ENCODE measurements at places on chromosomes 2 and 18.

- DNase-seq = no peak
Observed at GRCh38 chr18:43627848-43628530, 350.7 kb upstream of the SYT4 start.

DNA sequence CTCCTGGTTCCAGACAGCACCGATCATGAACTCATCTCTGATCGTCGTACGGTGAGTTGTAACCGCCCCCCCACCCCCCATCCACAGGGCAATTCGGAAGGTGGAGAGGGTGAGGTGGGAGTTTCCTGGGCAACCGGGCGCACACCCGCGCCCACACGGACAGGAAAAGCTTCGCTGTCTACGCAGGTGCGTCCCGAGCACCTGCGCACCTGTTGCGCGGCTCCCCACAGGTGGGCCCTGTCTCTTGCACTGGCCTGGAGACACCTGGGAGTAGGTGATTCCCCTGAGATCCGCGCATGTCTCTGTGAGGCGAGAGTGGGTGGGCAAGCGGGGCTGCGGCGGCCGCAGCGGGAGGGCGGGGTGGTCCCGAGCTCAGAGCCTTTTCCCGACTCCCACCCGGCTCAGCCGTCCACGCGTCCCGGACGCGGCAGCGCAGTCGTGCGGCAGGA is 459 bp upstream of the ATP6V1C2 start:
- DNase-seq = no peak

- DNase-seq = peak; percentile 8
Observed at GRCh38 chr18:3498698-3499471, 48.9 kb downstream of the TGIF1 start.

DNA sequence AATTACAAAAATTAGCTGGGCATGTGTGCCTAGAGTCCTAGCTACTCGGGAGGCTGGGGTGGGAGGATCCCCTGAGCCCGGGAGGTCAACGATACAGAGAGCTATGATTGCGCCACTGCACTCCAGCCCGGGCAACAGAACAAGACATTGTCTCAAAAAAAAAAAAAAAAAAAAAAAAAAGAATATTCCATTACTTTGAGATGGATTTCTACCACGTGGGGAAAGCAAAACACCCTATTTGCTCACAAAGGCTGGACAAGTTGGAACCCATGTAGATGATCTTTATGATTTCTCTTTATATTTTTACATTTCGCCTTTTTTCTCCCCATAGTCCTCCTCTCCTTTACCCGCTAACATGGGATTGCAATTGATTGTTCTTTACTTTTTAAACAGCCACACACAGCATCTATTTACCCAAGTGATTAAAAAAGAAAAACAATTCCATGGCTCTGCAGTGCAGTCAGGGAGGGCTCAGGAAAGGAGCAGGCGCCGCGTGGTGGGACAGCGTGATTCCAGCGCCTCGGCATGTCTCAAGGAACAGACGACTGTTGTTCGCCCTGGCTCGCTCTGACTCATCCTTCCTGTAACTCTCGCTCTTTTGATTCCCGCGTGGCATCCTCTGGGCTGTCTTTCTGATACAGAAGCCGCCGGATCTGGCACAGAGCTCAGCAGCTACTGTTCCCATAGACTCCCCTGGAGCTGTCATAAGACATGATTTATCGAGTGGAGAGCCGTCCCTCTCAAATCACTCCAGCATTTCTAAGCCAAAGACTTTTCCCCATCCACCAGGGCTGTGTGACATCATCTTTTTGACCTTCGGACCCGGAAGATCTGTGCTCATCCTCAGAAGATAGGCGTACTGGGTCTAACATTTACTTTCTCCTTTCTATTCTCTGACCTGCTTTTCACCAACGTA is 230.4 kb upstream of the AGAP1 start:
- DNase-seq = no peak

- no peak for DNase-seq
Observed at GRCh38 chr2:239978411-239978810, 46.7 kb downstream of the NDUFA10 start.

DNA sequence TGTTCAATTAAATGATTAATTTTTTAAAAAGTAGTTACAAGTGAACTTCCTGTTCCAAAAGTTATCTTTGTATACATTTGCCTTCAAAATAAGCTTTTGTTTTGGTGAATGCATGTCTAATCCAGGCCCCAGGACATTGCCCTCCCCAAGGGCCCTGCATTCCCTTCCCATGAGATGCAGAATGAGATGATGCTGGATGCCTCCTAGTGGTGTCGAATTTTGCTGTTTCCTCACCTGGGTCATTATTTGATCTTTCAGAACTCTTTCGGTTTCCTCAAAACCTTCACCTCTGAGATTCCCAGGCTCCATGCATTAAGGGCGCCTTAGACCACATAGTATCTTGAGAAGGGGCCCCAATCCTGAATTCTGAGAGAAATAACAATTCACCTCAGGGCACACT is 728.8 kb downstream of the CNTNAP5 start:
- no peak for DNase-seq

DNA sequence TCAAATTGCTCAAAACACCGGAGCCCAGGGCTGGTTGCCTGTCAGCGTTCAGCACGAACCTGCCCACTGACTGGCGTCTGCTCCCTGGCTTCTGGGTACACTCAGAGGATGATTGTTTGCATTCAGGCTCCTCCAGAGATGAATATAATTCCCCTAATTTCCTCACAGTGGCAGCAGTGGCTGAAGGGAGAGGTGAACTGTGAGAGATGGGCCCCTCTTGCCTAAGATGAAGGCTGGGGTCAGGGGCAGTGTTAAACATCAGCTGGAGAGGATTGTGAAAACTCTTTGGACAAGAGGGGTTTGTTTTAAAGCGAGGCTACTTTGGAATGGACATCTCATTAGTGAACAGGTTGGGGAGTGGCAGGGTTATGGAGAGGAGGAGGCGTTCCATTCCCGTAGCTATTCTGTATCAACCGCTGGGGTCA is 31.0 kb downstream of the TCF7L1 start:
- DNase-seq = no peak

All from stimulated activated CD4-positive, alpha-beta T cell treated with anti-CD3 and anti-CD28 coated beads, Interleukin-12 subunit alpha, Interleukin-12 subunit beta, amount 100 ng/mL, for 4 hours (primary cell).